ENCODE measurements at places on chromosomes 16 and 17.

DNA sequence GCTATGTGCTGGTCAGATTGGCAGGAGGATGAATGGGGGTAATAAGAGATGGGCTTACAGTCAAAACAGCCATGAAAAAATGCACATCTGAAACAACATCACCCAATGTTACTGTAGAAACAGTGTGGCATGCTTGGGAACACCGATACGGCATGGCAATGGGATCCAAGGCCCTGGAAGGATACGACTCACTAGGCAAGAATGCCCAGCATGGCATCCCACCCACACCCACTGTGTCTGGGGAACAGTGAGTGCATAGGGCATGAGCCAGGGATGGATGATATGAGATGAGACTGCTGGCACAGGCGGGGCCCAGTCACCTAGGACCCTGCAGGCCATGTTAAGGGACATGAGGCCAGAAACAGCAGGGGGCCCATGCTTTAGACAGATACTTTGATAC is 11.5 kb downstream of the TRIM25 start:
- no peak for DNase-seq

GRCh38 chr16:61050547-61050946 is 985.7 kb downstream of the CDH8 start:
- no peak for DNase-seq

DNA sequence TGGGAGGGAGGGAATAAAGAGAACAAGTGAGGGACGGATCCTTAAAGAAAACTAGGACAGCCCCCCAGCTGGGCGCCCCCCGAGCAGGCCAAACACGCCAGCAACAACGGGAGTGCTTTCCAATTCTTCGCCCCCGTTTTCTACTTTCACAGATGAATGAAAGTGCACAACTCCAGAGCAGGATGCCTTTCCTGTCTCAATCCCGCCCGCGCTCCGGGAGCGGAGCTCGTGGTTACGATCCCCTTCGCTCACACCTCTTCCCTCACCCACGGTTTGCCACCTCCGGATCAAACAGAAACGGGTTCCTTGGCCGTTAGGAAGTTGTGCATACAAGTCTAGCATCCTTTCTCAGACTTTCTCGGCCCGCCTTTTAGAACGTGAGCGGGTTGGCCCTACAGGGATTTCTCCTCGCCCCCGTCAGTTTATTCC is 680 bp downstream of the SKA2 start:
- no peak for DNase-seq

- no peak for DNase-seq
Measured at GRCh38 chr16:87877942-87878507, 8.7 kb upstream of the SLC7A5 start.

DNA sequence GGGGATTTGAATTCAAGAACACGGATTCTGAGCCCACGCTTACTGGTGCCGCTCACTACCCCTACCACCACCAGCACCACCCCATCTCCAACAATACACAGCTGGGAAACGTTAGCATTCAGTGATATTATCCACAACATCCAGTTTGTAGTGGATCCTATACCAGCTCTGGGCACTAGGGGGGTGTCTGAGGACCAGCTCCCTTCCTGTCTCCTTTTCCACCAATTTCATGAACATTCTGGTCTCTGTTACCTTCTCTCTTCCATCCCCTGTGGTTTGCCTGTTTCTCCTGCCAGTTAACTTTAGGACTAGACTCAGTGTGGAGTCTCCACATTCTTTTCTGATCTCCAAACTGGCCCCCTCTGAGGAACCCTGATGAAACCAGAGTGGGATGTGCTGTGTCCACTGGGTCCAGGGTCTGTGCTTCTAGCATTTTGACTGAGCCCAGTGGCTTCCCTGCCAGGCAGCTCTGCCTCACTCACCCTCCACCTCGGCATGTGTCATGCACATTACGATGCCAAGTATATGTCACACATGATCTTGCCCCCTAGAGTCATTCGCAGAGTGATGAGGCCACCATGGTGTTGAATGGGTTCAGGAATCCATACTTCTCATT is 187.0 kb upstream of the CDH13 start:
- peak; percentile 12 for DNase-seq

DNA sequence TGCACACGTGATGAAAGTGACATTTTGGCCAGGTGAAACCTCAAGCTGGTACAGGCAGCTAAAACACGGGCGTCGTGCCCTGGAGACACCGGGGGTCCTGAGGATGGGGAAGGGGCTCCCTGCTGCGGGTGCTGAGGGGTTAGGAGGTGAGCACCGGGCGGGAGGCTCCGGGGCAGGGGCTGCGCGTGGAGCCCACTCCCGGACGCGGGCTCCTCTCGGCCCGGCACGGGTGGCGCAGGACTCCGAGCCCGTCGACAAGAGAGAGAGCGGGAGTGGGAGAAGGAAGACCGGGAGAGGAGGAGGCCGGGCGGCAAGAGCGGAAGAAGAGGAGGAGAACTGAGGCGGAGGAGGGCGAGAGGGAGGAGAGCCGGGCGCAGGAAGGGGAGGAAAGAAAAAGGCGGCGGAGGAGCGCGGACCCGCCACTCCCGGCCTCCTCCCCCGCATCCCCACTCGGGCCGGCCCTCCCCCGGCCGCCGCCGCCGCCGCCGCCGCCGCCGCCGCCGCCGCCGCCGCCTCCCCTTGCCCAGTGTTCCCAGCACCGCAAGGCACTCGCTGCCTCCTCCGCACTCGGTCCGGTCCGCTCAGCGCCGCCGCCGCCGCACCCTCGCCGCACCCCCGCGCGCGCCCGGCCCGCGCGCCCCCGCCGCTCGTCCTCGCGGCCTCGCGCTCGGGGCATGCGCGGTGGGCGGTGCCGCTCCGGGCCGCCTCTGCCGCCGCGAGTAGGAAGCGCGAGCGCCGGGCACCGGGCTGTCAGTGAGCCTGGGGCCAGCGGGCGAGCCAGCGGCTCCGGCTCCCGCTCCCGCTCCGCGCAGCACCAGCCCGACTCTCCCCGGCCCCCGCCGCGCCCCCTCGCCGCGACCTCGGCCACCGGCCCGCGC is at the start of gene PRKCA:
Gene PRKCA (plus strand): TSS at position 750 of the 878 bp plus-strand sequence.
- DNase-seq = peak; percentile 65

- DNase-seq = no peak
Measured at GRCh38 chr16:70804734-70805169, 3.8 kb upstream of the VAC14 start.

GRCh38 chr16:67549936-67550335 is 12.4 kb upstream of the CTCF start:
- DNase-seq = no peak

DNA sequence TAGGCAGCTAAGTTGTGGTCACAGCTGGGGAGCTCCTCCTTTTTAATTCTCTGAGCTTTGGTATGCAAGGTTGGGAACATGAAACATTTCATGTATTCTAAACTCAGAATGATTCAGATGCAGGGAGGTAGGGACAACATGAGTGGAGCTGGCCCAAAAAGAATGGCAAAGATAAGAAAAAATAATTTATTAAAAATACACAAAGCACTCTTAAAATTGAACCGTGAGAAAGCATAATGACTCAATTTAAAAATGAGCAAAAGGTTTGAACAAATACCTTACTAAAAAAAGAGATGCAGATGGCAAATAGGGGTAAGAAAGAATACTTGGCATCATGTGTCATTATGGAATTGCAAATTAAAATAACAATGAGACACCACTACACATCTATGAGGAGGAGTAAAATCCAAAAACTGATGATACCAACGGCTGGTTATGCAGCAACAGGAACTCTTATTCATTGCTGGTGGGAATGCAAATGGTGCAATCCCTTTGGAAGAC is 175.6 kb upstream of the IRX3 start:
- no peak for DNase-seq

- DNase-seq = no peak
Measured at GRCh38 chr17:8862213-8863056, 5.0 kb downstream of the PIK3R6 start.

GRCh38 chr17:16888413-16889087 is 83.4 kb downstream of the TNFRSF13B start:
- DNase-seq = no peak

DNA sequence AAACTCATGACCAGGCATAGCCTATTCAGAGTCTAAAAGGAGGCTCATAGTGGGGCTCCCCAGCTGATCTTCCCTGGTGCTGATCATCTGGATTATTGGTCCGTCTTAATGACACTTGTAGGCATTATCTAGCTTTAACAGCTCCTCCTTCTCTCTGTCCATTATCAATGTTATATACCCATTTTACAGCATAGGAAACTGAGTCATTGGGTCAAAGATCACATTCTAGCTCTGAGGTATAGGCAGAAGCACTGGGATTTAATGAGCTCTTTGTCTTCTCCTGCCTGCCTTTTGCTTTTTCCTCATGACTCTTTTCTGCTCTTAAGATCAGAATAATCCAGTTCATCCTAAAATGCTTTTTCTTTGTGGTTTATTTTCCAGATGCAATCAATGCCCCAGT is 756 bp downstream of the CCL2 start:
- no peak for DNase-seq

DNA sequence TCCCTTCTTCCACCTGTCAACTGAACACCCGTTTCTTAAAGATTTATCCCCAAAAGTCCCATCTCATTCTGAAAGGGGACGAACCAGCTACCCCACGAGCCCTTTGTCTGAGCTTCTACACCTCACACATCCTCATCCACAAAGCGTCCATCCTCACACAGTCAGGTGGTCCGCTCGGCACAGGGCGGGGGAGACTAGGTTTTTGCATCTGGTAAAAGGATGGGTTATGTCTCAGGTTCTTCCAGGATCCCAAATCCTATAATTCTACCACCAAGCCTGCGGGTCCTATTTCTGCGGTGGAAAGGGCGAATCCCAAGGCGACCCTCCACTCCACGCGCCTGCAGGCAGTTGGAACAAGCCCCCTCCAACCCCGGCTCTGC is 458 bp downstream of the GFOD2 start:
- DNase-seq = peak; percentile 64

DNA sequence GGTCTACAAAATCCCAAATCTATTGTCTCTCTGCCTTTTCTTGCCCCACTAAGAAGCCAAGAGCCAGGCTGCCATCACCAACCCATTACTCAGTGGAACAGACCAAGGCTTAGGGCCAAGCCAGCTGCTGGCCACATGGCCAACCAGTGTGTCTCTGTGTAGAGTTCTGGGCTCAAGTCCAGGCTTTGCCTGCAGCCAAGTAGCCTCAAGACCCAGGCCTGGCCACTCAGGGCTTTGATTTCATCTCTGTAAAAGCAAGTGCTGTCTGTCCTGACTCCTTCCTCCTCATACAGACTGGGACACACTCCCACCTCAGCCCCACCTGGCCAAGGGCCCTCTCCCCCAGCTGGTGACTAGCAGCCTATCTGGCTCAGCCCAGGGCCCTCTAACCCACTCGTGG is 14.6 kb downstream of the SREBF1 start:
- no peak for DNase-seq

DNA sequence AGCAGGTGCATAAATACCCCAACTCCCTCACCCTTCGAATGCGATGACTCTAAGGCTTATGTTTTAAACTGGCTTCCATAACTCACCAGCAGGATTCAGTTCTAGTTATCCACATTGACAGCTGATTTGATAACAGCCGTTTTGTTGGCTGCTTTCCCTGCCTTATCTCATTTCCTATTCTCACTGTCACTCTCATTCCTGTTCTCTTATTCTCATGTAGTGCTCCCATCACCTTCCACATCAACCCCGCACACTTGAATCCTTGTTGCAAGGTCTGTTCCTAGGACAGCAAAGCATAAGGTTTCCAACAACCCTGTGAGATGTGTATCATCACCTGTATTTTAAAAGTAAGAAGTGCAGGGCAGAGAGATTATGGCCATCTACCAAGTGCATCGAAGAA is 344.4 kb downstream of the CDH13 start:
- DNase-seq = no peak

- DNase-seq = no peak
Measured at GRCh38 chr16:29983420-29984136, 9.9 kb downstream of the TAOK2 start.

DNA sequence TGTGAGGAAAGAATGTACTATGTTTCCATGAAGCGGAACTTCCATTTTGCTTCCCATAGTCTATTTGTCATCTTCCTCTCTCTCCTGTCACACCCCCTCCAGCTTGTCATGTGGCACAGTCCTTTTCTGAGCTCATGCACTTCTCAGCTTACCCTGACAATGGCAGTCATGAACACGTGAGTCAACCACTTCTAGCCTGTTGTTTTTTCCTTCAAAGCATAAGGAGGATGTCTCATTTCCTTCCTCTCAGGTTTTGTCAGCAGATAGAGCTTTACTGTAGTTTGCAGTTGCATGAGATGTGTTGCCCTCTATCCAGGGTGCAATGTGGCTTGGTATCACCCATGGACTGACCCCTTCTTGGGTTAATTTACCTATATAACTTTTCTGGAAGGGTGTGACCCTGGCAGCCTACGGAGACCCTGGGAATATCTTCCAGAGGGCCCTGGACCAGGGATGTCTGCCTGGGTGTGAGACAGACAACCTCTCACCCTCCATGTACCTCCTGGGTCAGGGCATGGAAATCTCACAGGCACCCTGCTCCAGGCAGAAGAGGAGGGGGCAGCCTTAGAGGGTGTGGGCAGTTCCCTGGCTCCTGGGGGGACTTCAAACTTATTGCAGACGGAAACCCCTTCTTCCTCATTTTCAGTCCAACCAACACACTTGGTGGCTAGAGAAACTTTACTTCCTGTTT is 4.0 kb upstream of the ZNF267 start:
- peak; percentile 34 for DNase-seq

DNA sequence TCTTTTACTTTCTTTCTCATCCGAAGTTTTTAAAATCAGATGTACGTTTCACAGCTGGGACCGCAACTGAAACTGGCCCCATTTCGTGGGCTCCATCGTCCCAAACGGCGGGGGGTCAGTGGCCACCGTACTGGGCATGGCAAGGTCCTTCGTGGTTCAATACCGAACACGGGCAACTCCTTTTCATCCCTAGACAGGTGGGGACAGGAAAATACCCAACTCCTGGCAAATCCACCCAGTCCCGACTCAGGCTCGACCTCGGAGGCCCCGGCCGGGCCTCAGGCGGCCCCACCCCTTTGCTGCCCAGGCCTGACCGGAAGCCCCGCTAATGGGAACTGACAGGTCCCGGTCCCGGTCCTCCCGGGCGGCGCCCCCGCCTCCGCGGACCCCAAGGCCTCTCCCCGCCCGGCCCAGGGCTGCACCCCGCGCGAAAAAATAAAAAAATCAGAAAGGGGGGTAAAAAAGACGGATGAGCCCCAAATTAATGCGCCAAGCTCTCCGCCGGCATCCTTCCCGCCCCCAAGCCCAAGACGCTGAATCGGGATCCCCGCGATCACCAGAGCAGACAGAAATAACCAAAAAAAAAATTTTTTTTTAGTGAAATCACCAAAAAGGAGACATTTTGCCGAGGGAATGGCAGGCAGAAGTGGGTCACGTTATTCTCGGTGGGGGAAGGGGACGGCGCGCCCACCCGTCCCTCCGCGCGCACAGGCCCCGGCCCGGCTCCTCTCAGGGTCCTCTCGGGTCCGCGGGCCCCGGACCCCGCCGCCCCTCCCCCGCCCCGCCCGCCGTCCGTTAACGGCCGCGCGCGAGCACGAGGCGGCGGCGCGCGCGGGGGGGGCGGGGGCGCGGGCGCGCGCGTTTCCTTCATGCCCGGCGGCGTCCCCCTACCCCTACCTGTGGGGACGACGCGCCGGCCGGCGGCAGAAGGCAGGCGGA is 562 bp downstream of the ZC3H7A start:
- DNase-seq = peak; percentile 36

GRCh38 chr17:19317359-19318095 is 45.0 kb downstream of the B9D1 start:
- no peak for DNase-seq

- no peak for DNase-seq
Measured at GRCh38 chr17:58231641-58232040, 6.7 kb upstream of the LPO start.

Data from GM13977 (cell line).